ENCODE measurements at places on chromosomes 4 and X.

GRCh38 chrX:39262641-39263040 lies 461.4 kb downstream of the MID1IP1 start:
- DNase-seq, result no peak

DNA sequence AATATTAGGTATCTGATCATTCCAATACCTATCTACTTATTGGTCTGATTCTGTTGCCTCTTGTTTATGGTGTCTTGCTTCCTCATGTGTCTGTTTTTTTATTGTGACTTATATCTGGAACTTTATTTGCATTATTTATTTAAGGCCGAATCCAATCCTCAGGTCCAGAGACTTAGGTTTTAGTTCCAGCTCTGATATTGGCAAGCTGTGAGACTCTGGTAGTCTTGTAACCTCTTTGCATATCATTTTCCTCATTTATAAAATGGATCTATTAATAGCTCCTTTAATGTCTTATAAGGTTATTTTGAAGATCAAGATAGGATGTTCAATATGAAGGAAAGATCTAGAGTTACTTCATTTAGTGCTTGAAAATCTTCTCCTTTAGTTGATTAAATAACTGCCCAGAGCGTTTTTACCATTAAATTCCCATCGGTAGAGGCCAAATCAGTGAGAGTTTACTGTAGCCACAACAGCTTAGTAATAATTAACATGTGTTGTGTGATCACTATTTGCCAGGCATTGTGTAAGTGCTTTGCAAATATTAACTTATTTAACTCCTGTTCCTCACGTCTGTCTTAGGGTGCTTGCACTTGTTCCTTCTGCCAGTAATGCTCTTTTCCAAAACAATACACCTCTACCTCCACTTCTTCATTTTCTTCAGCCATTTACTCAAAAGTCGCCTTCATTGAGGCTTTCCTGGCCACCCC lies 82.2 kb downstream of the CC2D2A start:
- DNase-seq, result no peak

GRCh38 chr4:23476515-23477090 lies 413.2 kb downstream of the PPARGC1A start:
- DNase-seq, result no peak

DNA sequence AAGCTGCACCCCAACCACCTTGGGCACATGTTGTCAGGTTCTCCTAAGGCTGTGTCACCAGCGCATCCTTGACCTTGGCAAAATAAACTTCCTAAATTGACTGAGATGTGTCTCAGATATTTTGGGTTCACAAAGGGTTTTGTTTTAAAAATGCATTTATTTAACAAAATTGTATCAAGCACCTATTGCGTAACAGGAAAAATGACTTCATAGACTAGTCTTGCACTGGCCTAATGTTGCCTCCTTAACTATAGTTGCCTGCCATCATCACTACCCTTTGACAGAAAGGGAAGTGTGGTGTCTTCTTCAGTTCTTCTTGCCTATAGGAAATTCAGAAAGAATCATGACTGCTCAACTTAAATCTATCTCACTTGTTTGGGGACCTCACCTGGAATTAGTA lies 374.2 kb downstream of the SH2D1A start:
- DNase-seq, result no peak

DNA sequence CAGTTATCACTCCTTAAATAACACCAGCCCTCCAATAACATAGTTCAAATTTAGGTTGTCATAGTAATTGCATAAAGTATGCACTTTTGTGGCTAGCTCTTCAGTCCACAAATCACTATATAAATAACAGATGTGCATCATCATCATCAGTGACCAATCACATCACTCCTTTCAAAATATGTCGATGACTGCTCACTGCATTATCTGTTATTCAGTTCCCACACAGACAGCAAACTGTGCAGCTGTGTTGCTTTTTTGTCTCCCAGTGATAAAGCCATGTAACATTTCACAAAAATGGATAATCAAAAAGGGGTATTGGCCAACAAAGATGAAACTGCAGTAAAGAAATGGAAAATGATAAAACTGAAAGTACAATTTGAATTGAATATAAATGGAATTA lies 205.4 kb downstream of the DCLK2 start:
- DNase-seq, result no peak

DNA sequence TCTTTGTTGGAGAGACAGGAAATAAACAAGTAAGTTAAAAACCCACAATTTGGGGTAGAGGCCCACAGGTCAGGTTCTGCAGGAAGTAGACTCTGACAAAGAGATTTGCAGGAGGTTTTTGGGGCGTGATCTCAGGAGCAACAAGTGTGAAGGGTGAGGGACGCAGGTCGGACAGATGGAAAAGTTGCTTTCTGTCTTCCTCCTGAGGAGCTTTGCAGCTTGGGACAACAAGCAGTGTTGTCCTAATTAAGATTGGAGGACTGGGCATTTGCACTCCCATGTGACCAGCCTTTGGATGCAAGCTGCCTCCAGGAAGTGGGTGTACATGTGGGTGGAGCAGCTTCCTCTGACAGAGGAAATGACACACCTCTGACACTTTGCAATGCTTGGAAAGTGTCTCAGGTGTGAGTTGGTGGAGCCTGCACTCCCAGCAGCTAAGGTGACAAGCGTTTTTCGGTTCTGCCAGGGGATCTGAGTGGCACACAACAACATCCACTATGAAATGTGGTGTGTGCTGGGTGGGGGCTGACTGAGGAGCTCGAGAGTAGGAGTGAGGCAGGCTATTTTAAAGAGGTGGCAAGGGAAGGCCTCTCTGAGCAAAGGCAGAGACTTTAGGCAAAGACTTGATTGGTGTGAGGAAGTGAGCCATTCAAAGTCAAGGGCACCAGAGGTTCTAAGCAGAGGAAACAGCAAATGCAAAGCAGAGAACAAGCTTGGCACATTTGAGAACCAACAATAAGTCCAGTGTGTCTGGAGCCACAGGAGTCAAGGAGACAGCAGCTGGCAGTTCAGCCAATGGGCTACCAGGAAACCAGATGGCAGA lies 339.8 kb upstream of the GATB start:
- DNase-seq, result peak; percentile 44
